ENCODE measurements at places on chromosomes 16 and 17.

DNA sequence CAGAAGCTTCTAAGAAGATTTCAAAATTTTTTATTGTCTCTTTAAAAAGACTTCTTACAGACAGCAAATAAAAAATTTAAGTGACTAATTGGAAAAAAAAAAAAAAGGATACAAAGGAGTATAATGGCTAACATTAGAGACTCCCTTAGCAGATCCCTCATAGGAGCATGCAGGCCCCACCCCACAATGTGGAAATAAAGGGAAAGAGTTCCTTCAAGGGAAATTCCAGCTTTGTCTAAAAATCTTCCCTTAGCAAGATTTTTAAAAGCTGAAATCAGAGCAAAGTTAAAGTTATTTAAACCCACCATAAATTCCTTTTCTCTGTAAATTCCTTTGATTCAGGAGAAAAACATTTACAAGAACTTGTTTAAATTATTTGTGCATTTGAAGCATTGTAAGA is 32.5 kb upstream of the NOS2 start:
- DNase-seq = no peak

DNA sequence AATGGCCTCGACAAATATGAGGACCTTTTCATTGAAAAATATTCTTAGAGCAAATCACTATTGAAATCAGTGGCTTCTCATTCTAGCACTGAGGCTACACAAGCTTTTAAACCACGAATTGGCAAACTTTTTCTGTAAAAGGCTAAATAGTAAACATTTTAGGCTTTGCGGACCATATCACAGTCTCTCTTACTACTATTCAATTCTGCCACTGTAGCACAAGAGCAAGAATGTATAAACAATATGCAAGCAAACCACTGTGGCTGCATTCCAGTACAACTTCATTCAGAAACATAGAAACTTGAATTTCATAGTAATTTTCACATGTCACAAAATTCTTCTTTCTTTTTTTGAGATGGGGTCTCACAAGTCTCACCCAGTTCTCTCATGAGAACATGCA is 49.1 kb downstream of the PHLPP2 start:
- DNase-seq = no peak

GRCh38 chr17:34377078-34377823 is 14.2 kb upstream of the CCL1 start:
- no peak for DNase-seq

DNA sequence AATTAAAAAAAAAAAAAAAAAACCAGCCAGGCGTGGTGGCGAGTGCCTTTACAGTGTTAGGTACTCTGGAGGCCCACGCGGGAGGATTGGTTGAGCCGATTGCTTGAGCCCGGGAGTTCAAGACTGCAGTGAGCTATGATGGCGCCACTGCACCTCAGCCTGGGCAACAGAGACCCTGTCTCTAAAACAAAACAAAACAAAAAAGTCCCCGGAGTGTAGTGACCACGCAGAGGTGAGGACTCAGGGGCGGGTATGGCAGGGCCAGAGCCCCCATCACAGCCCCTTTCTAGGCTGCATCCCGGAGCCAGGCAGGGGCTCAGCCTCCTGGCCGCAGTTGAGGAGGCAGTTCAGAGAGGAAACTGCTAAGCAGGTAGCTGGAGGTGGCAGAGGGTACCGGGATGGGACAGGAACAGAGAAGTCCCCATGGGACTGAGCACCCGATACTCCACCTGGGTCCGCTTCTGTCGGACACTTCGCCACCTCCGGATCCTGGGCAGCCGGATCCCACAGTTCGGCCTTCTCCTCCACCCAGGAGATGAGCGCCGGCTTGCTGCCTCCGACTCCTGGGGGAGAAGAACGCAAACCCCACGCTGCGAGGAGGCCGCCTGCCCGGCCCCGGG is 800 bp downstream of the ZNF747 start:
- DNase-seq = no peak

Data from GM18507 (cell line).